ENCODE measurements at places on chromosomes 3 and 15. TPM values are rescaled to one million over a fixed set of nuclear protein-coding genes. Genes with fewer than 3 reads are reported as not detected.

Gene NANOGP8
- not detected for polyA plus RNA-seq

Gene SLC12A8
- polyA plus RNA-seq = 0.35 TPM

Gene ZNF445
- 1.2 TPM for polyA plus RNA-seq

Gene NME9
- not detected for polyA plus RNA-seq

Gene WDR93
- 0.11 TPM for polyA plus RNA-seq

Gene TLR9
- polyA plus RNA-seq = 3.8 TPM

Gene CD200R1
- polyA plus RNA-seq = 0.91 TPM

Gene ADAM10
- polyA plus RNA-seq = 7.6 TPM

Gene CD200
- polyA plus RNA-seq = 4.5 TPM

Gene PRR20G
- polyA plus RNA-seq = not detected
